ENCODE measurements at places on chromosomes 13 and 19.

DNA sequence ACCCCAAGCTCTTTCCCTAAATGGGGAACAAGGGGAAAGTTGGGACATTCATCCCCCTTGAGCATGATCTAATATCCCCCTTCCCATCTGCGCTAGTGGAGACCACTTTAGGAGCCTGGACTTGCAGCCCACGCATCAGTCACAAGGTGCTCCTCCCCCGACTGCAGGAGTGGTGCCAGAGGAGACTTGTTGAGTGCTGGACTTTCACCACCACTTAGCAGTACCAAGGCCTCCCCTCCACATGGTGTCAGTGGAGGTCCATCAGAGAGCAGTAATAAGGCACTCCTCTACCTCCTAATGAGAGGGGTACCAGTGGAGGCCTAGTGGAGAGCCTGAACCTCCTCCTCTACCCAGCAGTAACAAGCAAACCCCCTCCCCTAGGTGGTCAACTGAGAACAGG is 22.5 kb downstream of the CAB39L start:
- peak; percentile 13 for DNase-seq

DNA sequence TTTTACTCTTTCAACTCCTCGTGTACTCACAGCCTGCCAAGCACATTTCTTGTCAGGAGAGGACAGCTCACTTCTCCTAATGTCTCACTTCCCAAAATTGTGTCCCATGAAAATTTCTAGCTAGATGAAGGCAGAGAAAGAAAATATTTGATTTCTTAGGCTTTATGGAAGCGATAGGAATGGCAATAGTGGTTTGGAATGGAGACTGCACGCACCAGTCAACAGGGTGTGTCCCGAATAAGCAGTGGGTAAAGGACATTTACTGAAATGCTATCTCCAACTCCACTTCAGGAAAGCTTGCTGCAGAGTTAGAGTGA is 321 bp upstream of the ZNF222 start:
- DNase-seq, result no peak

GRCh38 chr19:33408538-33409434 is 35.3 kb downstream of the CEBPG start:
- DNase-seq, result no peak

GRCh38 chr19:6018786-6019185 is 40.8 kb upstream of the RANBP3 start:
- no peak for DNase-seq

DNA sequence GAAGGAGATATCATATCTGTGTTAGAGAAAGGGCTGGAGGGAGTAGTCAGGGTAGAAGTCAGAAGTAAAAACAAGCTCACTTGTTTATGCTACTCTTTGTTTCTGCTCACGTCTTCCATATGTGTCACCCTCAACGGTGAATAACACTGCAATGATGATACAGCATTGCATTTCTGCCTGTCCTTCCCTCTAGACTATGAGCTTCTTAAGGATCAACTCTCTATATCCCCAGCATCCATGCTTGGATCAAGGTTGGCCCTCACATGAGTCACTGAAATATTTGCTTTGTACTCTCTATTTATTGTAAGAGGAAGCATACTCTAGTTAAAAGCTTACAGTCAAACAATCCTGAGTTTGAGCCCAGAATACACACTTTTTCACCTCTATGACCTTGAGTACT is 406.0 kb downstream of the RFC3 start:
- no peak for DNase-seq

GRCh38 chr13:38914070-38914469 is 76.6 kb downstream of the STOML3 start:
- no peak for DNase-seq

GRCh38 chr19:32186542-32187330 is 158.7 kb upstream of the ZNF507 start:
- no peak for DNase-seq

DNA sequence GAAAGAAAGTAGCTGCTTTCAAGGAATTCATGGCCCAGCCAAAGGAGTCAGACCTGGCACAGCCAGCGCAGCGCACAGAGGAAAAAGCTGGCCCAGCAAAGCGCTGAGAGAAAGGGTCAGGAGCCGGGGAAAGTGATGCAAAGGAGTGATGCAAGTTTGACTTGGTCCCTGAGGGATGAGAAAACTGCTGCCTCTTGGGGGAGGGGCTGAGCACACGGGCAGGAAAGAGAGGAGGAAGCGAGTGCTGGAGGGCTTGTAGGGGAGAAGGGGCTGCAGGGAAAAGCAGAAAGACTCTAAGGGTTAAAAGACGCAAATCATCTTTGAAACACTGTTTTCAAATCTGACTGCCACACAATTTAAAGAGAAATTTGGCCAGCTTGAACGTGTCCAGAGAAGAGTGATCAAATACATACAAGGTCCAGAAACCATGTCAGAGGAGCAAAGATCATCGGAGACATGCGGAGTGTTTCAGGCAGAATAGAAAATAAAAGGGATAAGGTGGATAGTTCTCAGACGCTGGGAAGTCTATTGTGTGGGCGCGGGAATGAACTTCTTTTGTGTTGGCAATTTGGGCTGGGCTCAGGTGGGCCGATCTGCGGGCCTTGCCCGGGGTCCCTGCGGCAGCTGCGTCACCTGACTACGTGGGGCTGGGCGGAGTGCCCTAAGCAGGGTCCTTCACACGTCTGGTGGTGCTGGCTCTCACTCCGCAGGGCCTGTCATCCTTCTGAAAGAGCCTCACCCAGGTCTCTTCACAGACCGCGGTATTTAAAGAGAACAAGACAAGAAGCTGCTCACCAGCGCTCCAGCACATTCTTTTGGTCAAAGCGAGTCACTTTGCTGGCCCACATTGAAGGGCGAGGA is 18.1 kb downstream of the N4BP2L1 start:
- DNase-seq, result peak; percentile 72

- no peak for DNase-seq
These were observed 103.7 kb upstream of the USP29 start for GRCh38 chr19:57016076-57016475.

- DNase-seq, result no peak
These were observed 24.6 kb upstream of the GARRE1 start for GRCh38 chr19:34229721-34230120.

GRCh38 chr13:27493981-27494380 is 43.6 kb upstream of the MTIF3 start:
- DNase-seq, result no peak

DNA sequence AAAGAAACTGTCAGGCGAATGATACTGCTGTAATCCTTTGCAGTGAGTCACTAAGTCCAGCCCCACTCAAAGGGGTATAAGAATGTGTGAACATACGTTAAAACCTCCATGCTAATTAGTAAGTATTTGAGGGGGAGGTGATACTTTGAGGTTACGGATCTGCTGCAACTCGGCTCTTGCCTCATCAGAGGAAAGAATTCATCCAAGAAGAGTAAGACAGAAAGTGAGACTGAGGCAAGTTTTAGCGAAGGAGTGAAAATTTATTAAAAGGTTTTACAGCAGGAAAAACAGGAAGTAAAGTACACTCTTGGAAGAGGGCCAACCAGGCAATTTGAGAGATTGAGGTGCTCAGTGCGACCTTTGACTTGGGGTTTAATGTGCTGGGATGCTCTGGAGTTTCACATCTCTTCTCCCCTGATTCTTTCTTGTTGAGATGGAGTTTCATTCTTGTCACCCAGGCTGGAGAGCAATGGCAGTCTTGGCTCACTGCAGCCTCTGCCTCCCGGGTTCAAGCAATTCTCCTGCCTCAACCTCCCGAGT is 9.8 kb downstream of the CLEC4M start:
- DNase-seq, result no peak

DNA sequence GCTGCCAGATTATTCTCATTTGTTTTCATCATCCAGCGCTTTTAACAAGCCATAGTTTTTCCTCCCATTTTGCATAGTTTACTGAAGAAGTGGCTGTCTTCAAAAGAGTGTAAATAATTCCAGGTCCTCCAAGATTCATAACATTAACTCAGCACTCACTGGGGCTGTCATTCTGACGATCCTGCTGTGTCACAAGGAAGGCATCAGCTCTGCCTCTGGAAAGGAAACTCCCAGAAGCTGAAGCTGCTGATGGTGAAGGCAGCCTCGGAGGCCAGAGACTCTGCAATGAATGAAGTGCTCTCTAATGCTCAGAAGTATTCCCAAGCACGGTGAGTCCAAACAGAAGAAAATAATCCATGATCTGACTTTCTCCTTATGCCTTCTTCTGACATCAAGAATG is 60.0 kb downstream of the FLT1 start:
- no peak for DNase-seq

- no peak for DNase-seq
These were observed 26.5 kb downstream of the CEP89 start for GRCh38 chr19:32945260-32945659.

DNA sequence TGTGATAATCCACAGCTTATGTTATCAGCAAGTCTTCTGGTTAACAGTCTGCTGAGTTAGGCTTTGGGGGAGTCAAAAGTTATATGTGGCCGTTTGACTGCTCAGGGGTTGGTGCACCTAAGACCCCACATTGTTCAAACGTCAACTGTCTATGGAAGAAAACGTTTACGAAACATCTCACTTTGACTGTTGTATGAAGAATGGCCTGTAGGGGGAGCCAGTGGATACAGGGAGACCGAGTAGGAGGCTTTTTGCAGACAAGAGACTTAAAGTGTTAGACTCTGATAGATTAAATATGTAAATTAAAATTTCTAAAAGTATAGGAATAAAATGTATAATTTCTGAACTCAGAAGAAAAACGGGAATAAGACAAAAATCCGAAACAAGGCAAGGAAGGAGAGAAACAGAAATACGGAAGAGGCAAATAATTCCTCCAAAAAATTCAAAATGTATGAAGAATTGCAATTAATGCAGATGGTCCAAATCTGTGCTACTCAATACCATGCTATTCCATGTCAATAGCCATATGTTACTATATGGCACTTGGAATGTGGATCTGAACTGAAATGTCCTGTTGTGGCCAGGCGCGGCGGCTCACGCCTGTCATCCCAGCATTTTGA is 37.8 kb downstream of the TNFSF14 start:
- peak; percentile 53 for DNase-seq

DNA sequence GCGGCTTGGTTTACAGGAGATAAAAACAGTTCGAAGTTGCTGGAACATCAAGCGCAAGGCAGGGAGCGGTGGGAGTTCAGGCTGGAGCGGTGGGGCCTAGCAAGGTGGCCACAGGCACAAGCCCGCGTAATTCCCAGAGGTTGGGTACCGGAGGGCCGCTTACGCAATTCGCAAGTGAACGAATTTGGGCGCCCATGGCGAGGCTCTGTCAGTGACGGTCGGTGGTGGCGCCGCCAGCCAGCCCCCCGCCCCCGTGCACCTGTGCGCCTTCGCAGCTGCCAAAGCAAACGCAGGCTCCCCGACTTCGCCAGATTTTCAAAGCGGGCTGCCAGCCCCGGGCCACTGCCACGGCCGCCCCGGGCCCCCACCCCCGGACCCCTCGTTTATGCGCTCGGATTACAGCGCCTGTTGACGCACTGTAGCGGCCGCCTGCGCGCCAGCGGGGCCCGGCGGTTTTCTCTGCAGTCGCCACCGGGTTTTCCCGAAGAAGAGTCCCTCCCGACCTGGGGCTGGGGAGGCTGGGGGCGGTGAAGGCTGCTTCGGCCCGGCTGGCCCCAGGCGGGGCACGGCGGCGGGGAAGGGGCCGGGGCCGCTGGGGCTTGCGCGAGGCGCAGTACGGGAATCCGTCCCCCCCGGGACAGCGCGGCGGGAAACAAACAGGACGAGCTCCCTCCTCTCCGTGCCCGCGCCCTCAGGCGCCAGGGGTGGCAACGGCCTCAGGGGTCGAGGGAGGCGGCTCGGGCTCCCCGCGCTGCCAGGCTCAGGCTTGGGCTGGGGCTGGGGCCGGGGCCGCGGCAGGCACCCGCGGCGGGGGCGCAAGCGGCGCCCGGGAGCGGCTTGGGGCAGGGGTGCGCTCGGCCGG is 709 bp downstream of the N4BP2L1 start:
- DNase-seq, result peak; percentile 54

DNA sequence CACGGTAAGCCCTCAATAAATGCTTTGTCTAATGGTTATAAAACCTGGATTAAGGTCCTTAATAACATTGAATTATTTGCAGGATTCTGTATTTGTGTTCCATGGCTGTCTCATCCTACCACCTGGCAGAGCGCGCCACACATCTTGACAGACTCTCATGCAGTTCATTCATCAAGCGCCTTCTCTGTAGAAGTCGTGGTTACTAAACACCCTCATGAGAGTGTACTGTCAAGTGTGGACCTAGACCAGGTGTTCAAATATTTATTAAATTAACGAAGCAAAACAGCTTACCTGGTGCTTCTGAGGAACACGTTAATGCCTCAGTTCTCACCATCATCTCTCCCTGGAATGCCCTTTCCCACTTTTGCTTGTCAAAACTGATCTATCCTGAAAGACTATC is 13.1 kb upstream of the FBXL3 start:
- no peak for DNase-seq

DNA sequence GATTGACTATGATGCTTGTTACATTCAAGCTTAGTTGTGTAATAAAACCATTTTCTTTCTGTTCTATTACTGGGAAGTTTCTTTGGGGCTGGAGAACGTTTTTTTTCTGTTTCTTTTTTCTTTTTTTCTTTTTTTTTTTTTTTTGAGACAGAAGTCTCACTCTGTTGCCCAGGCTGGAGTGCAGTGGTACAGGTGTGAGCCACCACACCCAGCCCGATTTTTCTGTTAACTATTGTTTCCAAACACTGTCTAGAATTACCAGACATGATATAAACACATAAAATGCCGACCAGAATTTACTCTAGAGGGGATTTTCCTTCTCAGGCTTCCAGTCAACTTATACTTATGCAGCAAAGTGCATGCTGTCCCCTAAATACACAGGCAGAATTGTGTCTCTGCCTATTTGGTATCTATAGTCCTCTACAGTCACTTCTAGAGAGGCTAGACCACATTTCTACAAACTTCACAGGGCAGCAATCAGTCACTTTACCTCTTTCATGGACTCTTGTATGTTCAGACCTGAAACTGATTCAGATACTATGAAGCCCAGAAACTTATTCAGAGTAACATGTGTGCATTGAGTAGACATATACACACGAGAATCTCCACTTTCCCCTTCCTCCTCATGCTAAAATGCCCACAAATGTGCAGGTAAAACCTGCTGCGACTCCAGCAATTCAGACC is 121.2 kb downstream of the ZNF737 start:
- no peak for DNase-seq

DNA sequence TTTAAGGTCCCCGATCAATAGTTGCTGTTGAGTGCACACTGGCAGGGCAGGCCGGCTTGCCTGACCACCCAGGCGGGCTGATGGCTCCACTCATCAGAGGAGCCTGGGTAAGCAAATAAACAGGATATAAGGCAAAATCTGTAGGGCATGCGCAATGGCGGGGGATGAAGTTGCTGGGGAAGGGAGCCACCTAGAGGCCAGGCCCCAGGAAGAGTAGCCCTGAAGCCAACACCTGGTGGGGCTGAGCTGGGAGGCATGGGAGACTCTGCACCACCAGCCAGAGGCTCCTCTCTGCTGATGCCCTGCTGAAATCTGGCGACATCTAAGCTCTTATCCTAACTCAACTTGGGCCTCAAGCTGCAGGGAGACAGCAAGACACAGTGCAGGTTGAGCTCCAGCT is 324.3 kb downstream of the ZNF536 start:
- DNase-seq, result peak; percentile 37

DNA sequence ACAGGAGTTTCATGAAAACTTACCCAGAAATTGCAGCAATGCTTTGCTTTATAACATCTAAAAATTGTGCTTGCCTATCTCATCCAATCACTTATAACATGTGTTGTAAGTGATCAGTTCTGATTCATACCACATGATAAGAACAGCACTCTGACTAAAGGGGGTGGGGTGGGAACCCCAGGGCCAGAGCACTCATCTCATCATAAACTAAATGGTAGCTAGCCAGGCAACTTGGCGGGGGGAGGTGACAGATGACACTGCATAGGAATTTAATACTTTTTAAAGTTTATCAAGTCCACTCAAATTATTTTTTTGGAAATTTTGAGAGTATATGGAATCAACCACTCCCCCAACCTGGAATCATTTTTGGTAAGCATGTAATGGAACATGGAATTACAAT is 42.1 kb downstream of the FOXO1 start:
- no peak for DNase-seq

Data from thyroid gland (tissue), 4 donors.